ENCODE measurements at places on chromosomes 5 and 9.

- DNase-seq: no peak
These were observed 140.6 kb downstream of the COMMD10 start for GRCh38 chr5:116225281-116225922.

DNA sequence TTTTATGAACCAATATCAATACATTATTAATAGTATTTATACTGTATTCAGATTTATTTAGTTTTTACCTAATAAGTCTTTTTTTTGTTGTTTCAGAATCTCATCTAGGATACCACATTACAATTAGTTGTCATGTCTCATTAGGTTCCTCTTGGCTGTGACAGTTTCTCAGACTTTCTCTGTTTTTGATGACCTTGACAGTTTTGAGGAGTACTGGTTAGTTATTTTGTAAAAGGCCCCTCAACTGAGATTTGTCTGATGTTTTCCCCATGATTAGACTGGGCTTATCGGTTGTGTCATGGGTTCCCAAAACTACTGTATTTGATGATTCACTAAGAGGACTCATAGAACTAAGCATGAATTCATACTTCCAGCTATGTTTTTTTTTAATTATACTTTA, 56.3 kb downstream of the RNF180 start:
- DNase-seq: no peak

DNA sequence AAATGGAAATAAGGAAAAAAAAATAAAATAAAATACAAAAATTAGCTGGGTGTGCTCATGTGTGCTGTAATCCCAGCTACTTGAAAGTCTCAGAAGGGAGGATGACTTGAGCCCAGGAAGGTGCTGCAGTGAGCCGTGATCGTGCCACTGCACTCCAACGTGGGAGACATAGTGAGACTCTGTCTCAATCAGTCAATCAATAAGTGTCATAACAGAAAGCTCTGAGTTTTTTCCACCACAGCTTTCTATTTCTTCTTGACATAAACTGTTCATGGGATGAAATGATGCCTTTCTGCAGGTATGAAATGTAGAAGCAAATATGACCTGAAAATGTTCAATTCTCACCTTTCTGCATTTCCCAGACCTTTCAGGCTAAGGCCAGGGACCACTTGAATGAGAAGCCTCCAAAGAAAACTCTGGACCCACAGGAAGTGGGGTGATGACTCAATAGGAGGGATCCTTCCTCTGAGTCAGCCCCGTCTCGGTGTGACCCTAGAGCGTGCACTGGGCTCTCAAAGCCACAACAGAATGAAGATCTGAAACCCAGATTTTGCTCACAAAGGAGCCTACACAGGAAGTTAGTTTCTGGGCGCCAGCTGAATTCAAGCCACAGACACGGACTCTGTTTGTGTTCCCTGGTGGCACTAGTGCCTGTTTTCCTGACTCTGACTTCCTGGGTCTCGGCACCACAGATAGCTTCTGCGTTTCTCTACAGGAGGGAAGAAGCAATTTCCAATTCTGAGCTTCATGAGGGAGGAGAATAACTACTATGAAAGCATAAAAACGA, 62.0 kb downstream of the ANKH start:
- peak; percentile 85 for DNase-seq

DNA sequence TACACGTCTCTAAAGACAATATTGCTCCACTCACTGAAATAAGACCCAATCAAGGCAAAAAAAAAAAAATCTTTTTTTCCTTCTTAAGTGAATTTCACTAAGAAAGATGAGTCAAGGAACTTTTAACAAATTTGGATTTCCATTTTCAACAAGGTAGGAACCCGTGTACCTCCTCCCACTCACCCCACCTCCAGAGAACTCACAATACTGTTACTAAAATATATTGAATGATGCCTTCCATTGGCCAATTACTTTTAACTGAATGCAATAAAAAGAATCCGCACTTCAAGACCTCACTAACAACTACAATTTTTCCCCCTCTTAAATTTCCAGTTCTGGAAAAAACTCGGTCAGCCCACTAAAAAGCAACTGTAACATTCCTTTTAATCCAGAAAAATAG, 50.7 kb downstream of the FBXW11 start:
- no peak for DNase-seq

DNA sequence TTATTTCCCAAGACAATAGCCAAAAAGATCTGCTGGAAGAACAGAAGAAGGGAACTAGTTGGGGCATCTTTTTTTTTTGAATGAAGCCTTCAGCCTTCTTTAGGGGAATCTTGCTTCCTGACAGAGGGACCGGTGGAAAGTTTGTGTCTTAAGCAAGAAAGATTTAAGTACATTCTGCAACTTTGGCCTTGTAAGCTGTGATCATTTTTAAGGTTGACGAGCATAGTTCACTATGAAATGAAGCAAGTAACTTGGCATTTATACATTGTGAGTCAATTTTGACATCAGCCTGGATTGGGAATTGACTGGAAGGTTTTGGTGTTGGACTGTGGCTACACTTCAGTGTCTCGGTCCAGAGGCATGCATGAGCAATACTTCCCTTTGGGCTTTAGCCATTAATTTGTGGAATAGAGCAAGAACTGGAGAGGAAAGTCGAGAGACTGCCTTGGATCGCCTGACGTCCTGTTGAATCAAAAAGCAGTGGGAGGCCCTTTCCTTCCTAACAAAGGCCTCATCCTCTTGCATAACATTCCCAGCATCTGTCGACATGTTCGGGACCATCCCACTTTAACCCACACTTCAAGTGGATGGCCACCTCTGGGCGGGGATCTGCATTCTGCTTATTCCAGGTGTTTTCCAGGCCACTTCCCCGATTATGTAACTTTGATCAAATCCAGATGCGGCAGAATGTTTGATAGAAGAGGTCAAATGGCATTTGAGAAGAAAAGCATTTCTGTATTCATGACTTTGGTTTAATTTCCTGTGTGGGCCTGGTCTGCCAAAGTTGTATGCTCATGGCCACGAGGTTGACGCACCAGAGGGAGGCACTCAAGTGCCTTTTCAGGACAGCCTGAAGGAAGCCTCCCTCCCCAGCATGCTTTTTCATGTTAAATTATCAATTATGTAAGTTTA, 12.5 kb downstream of the ABL1 start:
- DNase-seq: peak; percentile 100

All from AG10803 (cell line).